ENCODE measurements at places on chromosomes 12 and 14. TPM values are rescaled to one million over a fixed set of nuclear protein-coding genes. Genes with fewer than 3 reads are reported as not detected.

DNA sequence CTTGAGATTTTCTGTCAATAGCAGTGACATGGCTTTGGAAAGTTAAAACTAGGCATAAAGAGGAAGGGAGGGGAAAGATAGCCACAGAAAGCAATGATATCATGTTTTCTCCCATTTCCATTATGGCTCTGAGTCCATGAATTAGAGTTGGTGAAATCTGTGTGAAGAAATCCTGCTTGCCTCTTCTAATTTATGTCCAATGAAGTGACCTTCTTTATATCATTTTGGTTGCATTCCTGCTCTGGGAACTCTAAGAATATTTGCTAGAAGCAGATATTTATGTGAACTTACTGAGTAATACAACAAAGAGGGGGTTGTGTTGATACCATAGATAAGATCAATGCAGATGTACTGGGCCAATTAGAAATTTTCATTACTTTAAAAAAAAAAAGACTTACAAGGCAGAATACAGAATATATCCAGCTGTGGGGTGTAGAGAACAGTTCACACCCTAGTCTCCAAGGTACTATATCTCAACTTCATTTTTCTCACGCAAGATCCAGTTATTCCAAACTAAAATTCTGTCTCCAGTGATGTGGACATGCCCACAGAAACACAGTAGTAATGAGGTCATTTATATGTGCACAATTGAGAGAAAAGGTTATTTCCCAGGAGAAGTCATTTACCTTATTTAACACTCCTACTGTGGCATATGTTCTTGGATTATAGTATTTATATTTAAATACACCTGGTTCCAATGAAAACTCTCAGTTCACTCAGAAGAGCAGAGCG, 51.5 kb upstream of the KCNJ8 start:
- no peak overlapping the region for H3K4me3 ChIP-seq
- H3K27ac ChIP-seq: no peak overlapping the region
- no peaks in the 10 kb centered on the region for H3K27me3 ChIP-seq
- no peak for DNase-seq
- H3K4me1 ChIP-seq: no peaks in the 10 kb centered on the region

Gene MYF5
- total RNA-seq: not detected

- no peaks in the 10 kb centered on the region for H3K36me3 ChIP-seq
- no peak overlapping the region for H3K27ac ChIP-seq
- no peak overlapping the region for H3K4me3 ChIP-seq
- peaks cover 16% of the 10 kb centered on the region for H3K27me3 ChIP-seq
- no peak for DNase-seq
Observed at GRCh38 chr12:91413581-91414546, 231.2 kb upstream of the DCN start.

DNA sequence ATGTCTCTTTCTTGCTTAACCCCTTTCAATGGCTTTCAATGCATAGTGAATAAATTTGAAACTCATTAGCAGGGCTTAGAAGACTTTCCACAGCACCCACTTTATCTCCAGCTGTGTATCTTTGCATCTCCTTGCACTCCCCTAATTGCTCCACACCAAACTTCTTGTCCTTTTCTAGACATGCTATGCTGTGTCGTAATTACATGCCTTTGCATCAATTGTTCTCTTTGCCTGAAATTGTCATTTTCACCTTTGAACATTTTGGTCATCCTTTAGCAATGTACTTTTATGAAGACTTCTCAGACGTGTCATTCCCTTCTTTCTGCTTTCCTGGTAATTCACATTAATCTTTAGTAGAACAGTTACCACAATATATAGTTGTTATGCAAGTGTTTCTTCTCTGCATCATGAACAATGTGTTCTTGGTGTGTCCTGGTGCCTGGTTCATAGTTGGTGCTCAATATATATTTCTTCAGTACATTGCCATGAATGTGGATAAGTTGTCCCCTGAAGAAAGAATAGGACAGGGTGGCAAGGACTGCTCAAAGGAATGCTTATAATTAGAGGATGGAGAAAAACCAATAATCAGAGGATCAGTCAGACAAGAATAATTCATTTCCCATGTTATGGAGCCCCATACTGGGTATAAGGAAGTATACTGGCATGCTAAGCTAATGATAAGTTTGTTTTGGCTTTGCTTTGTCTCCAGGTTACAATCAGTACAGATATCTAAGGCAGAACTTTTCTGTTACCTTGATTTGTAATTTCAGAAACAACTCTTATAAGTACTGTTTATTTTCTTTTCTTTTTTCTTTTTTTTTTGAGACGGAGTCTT, 27.2 kb downstream of the ARF6 start:
- H3K36me3 ChIP-seq: no peaks in the 10 kb centered on the region
- H3K4me3 ChIP-seq: no peak overlapping the region
- no peaks in the 10 kb centered on the region for H3K27me3 ChIP-seq
- no peak overlapping the region for H3K27ac ChIP-seq

Gene PLA2G1B
- not detected for total RNA-seq

Gene C14orf132
- not detected for total RNA-seq

DNA sequence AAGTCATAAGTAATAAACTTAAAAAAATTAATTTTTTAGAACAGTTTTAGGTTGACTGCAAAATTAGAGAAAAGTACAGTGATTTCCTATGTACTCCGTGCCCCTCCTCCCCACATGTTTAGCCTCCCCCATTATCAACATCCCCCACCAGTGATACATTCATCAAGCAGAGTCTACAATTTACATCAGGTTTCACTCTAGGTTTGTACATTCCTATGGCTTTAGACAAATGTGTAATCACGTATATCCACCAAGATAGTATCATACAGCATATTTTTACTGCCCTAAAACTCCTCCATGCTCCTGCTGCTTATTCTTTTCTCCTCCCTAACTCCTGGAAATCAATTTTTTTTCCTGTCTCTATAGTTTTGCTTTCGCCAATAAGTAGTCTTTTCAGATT, 438.7 kb downstream of the LRFN5 start:
- no peaks in the 10 kb centered on the region for H3K4me1 ChIP-seq
- DNase-seq: no peak
- H3K27ac ChIP-seq: no peak overlapping the region
- peaks cover 5% of the 10 kb centered on the region for H3K36me3 ChIP-seq
- H3K4me3 ChIP-seq: no peak overlapping the region

Measured in natural killer cell treated with Interleukin-12 subunit alpha and Interleukin-12 subunit beta and Interleukin-15 and Interleukin-18, amount 100 ng/mL, for 72 hours (primary cell).